ENCODE measurements at places on chromosomes 4 and X.

DNA sequence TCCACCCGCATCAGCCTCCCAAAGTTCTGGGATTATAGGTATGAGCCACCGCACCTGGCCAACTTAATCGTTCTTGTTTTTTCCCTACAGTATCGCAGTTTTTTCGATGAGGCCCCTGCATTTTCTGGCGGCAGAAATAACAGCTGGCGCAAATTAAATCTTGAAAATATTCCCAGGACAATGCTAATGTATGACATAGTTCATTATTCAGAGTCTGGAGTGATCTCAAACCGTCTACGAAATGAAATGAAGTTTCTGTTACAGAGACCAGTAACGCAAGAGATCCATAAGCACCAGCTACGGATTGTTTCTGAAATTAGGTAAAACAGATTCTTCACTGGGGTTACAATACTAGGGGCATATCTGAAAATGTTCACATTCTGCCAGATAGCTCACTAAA, 27.3 kb downstream of the CXorf58 start:
- no peak for DNase-seq

GRCh38 chrX:113522814-113523213, 682.2 kb upstream of the AMOT start:
- DNase-seq = no peak

DNA sequence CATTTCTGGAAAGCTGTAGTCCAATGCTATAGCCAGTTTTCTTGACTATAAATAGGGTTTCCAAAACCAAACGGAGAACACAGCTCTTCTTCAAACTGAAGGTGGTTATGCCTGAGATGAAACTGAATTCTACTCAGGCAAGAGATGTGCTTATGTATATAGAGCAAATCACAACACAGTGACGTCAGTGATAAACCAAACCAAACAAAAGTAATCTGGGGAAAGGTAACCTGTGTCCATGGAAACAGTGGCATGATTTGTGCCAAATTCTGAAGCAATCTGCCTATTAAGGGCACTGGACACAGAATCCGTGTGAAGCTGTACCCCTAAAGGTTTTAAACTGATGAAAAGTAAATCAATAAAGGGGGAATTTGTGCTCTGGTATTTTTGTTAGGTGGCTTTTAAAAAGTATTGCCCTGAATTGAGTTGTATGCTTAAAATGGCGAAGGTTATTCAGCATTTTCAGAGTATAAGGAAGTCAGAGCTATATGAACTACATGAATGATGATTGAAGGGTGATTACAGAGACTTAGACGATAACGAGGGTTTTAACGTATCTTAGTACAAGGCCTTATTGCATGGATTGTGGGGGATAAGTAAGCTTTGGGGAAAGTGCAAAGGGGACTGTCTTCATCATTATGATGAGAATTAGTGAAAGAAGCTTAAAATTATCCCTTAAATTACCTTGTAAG, 38.6 kb downstream of the NPY5R start:
- DNase-seq = no peak

GRCh38 chr4:6250235-6250983, 19.2 kb upstream of the WFS1 start:
- no peak for DNase-seq

- no peak for DNase-seq
Measured at GRCh38 chr4:144646523-144647094, 653 bp downstream of the HHIP start.

DNA sequence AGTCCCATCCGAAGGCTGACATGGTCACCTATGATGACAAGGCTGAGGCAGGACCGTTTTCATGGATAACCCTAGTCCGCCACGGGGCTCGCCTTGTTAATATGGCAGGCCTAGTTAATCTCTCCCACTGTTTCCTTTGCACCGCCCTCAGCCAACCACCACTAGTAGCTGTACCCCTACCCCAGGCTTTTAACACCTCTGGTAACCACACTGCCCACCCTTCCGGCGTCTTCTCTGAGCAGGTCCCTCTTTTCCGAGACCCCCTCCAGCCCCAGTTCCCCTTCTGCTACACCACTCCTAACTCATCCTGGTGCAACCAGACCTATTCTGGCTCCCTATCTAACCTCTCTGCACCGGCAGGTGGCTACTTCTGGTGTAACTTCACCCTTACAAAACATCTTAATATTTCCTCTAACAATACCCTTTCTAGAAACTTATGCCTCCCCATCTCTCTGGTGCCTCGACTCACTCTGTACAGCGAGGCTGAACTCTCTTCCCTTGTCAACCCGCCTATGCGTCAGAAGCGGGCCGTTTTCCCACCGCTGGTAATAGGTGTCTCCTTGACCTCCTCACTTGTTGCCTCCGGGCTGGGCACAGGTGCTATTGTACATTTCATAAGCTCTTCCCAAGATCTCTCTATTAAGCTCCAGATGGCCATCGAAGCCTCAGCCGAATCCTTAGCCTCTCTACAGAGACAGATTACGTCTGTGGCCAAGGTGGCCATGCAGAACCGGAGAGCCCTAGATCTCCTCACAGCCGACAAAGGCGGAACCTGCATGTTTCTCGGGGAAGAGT, 964.4 kb downstream of the RPA4 start:
- DNase-seq = no peak

DNA sequence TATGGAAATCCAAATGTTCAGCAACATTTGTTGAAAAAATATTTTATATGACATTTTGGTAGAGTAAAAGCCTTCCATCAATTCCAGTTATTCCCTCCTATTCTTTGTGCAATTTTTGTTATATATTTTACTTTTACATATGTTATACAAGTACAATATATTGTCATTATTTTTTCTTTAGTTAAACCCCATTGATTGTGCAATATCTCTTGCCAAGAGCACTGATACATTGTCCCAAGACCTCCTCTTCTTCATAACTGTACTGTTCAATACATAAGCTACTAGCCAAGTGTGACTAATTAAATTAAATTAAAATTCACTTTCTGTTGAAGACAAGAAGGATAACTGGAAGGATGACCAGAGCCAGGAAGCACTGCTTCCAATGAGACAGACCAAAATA, 527.5 kb downstream of the TMA16 start:
- DNase-seq = no peak

DNA sequence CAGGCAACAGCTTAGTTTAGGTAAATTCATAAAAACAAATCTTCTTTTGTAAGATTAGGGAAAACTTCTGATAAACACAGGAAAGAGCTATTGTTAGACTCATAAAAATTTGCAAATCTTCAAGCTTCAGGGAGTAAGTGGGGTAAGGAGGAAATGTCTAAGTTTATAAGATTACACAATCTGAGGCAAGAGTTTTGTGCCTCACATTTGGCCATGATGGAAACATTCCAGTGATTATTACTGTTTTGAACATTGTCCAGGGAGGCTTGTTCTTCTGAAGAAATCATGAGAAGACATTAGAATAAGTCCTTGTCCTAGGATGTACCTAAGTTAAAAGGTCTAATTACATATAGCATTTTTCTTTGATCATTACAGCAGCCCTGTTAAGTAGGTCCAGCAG, 72.8 kb downstream of the MAOB start:
- no peak for DNase-seq

DNA sequence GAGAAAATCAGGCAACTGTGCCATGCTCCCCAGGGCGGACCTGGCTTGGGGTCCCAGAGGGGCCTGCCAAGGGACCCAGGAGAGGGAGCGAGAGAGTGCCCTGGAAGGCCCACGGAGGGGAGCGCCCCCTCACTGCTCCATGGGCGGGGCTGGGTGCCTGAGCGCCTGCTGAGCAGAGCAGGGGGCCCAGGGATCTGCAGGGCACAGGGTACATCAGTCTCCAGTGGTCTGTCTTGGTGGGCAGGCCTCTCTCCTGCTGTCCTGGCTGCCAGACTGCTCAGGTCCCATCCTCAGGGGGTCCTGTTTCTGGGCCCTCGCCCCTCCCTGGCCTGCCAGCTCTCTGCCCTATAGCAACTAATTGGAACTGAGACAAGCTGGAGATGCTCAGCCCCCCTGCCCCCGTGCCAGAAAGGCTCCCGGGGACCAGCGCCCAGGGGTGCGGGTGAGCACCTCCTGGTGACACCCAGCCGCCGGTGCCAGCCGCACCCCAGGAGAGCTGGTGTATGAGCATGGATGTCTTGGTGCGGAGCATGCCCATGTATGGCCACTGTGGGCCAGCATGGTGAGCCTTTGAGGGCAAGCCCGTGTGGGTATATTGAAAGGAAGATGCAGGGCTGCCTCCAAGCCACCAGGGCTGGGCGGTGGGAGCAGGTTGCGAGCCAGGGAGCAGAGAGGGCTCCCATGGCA, 1.3 kb downstream of the BGN start:
- DNase-seq = no peak

DNA sequence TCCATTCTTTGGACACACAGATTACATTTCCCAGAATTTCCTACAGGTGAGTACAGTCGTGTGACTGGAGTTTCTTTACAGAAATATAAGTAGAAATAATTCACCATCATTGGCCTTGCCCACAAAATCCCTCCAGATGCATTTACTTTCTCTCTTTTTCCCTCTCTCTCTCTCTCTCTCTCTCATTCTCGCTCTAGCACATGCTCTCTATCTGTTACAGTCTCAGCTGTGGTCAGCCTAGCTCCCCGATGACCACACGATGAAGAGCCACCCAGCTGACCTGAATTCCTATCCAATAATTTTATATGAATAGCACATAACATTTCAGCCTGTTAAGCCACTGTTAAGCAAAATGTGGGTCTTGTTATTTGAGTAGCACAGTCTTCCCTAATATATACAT, 507.9 kb downstream of the PCDH7 start:
- no peak for DNase-seq

DNA sequence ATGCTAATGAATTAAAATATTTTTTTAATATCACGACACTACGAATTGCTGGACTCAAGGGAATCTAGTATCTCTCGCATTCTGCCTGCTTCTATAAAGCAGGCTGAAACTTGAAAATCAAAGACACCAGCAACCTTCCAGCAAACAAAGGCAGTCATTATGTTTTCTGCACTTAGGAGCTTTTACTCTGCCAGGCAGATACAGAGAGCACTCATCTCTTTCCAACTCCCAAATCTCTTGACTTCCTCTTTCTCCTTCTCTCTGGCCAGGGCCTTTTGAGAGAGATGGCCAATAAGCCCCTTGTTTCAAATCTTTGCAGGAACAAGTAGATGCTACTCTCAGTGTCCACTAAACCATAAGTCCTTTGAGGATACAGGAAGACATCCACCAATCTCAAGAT, 95.2 kb upstream of the KLF3 start:
- no peak for DNase-seq

DNA sequence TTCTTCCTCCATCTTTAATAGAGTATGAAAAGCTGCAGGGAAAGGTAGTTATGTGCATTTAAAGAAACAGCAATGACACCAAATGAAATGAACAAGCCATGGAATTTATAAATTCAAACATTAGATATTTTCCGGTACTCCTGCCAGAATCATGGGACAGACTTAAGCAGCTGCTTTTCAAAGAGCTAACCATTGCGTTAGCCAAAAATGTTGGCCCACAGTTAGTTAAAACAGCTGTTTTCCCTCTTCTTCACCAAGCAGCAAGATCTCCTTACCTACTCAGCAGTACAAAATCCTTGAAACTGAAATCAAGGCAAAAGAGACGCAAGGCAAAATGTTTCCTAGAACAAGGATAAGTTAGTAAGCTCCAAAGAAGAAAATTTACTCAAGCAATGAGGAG, 64.0 kb downstream of the MANBA start:
- no peak for DNase-seq

GRCh38 chr4:177351622-177352244, 42.1 kb downstream of the NEIL3 start:
- DNase-seq = no peak

DNA sequence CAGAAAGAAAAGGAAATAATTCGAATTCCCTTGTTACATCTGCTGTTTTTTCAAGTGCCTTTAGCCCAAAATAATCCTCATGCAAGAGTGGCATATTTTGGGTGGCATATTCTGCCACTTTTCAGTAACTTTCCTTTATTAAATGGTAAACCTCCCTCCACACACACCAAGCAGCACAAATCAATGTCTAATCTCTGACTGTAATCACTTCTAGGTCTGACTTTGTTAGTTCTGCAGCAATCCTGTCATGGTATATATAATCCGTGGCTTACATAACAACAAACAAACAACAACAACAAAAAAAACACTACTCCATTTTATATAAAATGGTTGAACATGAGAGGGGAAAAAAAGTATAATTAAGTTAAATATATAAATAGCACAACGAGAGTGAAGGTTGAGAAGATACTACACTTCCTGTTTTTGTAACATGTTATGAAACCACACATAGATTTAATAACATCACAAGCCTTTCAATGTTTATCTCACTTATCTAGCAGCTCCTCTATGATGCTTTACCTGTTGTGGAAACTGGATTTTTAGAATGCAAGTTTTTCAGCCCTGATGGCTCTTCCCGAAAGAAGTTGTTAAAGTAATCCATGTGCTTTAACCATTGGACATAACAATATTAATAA, 715.4 kb downstream of the GRXCR1 start:
- DNase-seq = no peak

DNA sequence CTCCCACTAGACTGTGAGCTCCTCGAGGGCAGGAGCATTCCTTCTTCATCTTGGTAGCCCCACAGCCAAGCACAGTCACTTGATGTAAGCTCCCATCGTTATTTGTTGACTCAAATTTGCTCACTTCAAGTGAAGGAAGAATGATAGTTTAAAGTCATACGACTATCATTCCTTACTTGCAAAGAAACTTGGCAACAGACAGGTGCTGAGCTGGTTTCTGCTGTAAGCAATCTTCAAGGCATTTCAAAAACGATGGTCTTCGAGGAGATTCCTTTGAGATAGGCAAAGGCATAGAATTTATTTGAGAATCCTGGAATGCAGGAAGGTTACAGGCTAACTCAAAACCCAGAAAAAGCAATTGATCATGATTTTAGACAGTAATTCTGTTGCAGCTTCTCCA, 64.8 kb downstream of the QDPR start:
- DNase-seq = no peak

- DNase-seq = no peak
Measured at GRCh38 chr4:170610434-170610833, 520.7 kb upstream of the AADAT start.

DNA sequence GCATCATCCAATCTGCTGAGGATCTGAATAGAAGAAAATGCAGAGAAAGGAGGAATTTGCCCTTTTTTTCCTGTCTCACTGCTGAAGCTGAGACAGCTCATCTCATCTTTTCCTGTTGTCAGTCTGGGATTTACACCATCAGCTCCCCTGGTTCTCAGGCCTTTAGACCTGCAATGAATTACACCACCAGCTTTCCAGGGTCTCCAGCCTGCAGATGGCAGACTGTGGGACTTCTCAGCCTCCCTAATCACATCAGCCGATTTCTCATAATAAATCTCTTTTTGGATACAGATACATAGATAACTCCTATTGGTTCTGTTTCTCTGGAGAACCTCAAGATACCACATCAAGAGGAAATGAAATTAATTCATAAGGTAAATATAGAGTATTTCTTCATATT, 134.6 kb upstream of the MAB21L2 start:
- no peak for DNase-seq

- DNase-seq = no peak
Measured at GRCh38 chr4:145722561-145722960, 42.6 kb downstream of the C4orf51 start.
